ENCODE measurements at places on chromosomes 6 and 20.

- DNase-seq: no peak
These were observed 609 bp downstream of the OGFRL1 start for GRCh38 chr6:71289039-71289801.

DNA sequence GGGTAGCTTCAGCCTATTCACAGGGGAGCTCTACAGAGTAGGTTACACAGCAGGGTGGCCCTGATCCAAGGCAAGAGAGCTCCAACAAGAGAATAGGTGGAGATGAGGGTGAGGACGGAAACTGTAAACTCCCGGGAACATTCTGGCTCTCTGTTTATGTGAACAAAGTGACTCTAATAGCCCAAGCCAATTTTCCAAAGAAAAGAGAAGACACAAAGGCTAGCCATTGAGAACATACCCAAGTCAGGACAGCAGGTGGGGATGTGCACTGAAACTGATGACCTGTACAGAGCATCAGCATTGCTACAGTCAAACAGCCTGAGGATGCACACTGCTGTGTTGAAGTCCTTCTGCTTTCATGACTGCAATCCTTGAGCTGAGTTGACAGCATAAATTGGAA, 136.0 kb upstream of the TOP1 start:
- no peak for DNase-seq

GRCh38 chr6:30097902-30098768, 14.8 kb downstream of the TRIM31 start:
- DNase-seq: no peak

- DNase-seq: no peak
These were observed 217.5 kb upstream of the SUPT3H start for GRCh38 chr6:45595010-45595851.

DNA sequence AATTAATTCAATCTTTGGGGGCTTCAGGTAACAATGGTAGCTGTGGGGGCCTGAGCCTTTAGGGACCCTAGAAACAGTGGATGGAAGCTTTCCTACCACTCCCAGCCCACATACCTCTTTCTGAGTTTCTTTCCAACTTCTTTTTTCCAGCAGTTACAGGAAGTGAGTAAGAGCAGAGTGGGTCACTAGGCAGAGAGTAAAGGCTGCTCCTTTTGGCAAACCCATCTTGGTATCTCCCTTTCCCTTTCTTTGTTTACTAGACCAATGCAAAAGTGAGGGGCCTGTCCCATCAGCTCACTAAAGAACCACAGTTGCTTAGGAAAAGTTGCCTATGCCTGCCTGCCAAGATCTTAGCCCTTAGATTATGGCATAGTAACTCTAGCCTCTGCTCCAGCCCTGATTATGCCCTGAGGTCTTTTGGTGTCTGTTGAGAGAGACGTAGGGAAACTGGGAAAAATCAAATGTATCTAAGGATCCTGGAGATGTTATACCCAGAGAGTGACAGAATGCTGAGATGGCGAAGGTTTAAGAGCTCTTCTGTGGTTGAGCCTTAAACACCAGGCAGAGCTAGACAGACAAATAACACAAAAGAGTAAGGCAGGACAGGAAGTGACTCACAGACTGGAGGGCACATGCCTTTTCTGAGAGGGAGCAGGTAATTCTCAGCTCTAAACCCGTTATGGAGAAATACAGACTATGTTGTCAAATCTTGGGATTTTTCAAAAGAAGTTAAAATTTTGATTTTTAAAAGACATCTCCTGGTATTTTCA, 31.3 kb downstream of the TRMT6 start:
- DNase-seq: peak; percentile 15

DNA sequence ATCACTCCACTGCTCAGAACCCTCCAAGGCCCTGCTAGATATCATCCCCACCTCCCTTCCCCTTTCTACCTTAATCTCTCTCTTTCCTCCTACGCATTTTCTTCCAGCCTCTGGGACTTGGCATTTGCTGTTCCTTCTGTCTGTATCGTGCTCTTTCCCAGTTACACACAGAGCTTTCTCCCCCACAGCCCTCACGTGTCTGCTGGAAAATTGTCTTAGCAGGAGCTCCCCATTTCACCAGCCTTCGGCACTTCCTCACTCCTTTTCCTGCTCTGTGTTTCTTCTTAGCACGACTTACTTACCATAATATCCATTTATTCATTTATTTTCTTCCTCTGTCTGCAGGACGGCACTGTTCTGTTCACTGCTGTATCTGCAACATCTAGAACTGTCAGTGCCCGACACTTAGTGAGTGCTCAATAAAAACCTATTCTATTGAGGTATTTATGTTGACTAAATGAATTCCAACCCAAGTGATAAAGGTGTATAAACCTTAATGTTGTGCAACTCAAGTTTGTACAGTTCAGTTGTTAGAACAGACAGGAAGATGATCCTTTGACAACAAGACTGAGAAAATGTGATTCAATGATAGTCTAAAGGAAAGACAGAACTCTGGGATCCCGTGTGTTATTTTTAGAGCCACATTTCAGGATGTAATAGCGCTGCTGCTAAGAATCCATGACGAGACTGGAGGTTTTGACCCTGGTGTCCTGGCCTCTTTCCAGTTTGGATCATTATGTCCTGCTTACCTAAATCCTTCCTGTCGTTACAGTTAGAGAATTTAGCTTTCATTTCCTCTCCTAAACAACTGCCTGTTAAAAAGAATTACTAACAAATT, 170.1 kb upstream of the LAMP5 start:
- DNase-seq: peak; percentile 62

DNA sequence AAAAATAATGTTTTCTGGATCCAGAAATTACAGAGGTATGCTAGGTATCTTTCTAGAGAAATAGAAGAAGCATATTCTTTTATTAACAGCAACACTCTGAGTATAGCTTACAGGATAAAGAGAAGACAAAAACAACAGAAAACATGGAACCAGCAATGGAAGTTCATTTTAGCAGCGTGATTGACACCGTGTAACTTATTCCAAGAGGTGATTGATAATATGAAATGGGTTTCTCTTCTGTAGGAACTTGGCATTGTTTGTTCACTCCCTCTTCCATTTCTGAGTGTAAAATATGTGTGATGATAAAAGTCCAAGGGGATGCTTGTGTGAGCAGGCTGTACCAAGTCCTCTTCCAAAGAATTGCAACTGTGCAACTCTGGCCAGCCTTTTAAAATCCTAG, 303.0 kb downstream of the COL12A1 start:
- DNase-seq: no peak

DNA sequence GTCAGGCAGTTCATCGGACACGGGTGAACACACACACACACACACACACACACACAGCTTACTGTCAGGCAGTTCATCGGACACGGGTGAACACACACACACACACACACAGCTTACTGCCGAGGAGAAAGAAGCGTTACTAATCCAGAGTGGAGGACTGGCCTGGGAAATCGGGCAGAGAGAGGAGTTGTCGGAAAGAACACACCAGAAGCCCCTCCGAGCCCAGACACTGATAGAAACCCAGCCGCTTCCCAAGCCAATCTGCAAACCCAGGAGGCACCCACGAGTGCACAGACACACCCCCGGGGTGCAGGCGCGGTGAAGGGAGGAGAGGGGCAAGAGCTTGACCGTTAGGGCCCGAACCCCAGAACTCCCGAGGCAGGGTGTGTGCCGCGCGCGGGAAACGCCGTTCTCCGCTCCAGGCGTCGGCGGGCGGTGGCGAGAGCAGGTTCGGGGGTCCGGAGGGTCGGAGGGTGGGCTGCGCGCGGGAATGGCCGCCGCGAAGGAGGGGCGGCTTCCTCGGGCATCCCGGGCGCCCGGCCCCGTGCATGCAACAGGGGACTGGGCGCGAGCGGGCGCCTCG, 636 bp downstream of the ELOVL2 start:
- peak; percentile 25 for DNase-seq

DNA sequence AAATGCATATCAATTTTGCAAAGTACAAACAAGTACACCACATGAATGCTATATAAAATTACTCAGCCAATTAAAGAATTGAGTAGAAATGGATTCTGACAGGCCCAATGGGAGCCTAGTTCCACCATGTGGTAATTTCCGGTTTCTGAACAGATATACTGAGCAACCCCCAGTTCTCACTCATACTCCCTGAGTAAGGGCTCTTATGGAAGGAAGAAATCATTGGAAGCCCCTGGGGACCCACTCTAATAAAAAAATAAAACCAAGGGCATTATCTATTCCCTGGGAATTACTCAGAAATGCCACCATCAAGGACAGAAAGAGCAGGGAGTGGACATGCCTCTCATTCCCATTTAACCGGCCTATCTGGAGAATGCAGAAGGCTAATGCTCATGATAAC, 34.6 kb downstream of the STX7 start:
- no peak for DNase-seq

- DNase-seq: peak; percentile 25
These were observed 8.5 kb upstream of the PBOV1 start for GRCh38 chr6:138226700-138227315.

DNA sequence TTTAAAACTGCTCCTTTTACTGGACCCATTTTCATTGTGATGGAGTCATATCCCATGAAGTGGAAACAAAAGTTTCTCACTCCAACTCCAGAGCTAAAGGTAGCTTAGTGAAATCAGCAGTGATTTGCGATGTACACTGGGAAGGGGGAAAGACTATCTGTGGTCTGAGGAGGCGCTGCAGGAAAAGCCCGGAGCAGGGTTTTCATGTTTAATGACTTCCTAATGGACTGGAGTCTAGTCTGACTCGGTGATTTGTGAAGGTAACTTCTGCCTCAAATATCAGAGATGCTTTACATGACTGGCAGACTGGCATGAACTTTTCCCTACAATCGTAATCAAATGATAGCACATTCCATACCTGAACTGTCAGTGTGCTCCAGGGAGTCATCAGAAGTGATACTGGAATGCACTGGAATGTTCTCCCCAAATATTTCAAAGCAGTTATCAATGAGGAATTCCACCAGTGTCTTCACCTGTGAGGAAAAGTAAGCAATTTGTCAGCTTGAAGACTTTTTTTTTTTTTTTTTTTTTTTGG, 7.0 kb downstream of the TAGAP start:
- DNase-seq: no peak

- no peak for DNase-seq
These were observed 1.1 kb upstream of the PBOV1 start for GRCh38 chr6:138219398-138219797.

GRCh38 chr20:43536817-43537440, 21.9 kb upstream of the SGK2 start:
- no peak for DNase-seq

- DNase-seq: no peak
These were observed 179.7 kb downstream of the ADGRG6 start for GRCh38 chr6:142481466-142481865.

DNA sequence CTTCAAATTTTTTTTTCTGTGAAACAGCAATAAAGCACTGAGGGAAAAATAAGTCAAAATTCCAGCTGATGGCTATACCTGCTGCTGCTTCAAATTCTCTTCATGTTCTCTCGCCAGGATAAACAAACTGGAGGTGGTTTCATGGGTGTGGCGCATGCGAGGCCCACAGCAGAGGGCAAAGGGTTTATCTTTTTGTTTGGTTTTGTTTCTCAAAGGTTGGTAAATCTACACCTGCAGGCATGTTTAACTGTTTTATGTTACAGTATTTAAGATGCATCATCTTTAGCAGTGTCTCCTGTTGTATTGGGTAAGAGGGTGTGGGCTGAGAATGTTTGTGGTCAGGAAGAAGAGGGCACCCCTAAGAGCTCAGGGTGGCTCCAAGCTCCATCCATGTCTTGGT, 342.2 kb downstream of the CDH26 start:
- DNase-seq: no peak

DNA sequence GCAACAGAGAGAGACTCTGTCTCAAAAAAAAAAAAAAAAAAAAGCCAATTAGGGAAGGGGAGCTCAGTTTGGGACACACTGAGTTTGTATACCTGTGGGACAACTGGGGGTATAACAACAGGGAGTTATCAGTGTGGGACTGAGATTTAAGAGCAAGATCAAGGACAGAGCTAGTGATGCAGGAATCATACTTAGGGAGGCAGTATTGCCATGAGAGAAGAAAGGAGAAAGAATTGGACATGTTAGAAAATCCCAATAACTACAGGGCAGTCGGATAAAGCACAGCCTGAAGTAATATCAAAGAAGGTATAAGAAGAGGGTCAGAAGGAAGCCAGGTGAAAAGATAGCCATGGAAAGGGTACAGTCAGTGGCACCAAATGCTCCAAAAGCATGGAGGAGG, 121.2 kb downstream of the PTPRT start:
- DNase-seq: no peak

DNA sequence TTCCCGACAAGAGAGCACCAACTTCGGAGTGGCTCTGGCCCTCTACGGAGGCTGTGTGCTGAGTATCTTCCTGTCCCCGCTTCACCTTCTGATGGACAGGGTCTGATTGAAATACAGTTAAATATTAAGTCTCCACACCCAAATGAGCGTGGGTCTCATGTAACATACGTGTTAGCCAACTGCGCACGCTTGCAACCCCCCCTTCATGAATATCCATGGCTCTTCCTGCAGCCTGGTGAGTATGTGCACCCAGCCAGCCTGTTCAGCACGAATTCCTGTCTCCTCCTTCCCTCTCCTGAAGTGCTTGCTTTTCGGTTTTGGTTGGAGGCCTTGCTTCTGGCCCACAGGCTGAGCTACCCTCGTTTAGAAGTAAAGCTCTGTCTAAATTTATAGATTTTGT, 102.9 kb upstream of the FRMD1 start:
- no peak for DNase-seq

- no peak for DNase-seq
These were observed 31.6 kb upstream of the SNX9 start for GRCh38 chr6:157791450-157791849.

GRCh38 chr6:170283212-170284081, 7.4 kb downstream of the DLL1 start:
- DNase-seq: no peak

DNA sequence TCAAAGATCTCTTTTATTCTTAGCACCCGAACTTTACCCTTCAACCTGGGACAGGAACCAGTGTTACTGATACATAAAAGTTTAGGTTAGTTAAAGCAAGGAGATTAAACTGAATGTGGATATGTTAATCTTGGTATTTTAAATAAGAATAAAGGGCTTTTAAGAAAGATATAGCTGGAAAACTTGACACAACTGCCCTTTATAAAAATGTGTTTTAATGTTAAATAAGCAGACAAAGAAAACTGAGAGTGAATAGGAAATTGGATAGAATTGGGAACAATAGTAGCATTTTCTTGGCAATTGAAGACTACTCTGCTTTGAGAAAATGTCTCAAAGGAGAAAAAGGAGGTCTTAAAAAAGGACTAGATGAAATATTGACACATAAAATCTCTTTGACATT, 45.9 kb upstream of the CRISP1 start:
- DNase-seq: no peak

GRCh38 chr20:49288784-49289696, 11.2 kb upstream of the ZNFX1 start:
- no peak for DNase-seq

DNA sequence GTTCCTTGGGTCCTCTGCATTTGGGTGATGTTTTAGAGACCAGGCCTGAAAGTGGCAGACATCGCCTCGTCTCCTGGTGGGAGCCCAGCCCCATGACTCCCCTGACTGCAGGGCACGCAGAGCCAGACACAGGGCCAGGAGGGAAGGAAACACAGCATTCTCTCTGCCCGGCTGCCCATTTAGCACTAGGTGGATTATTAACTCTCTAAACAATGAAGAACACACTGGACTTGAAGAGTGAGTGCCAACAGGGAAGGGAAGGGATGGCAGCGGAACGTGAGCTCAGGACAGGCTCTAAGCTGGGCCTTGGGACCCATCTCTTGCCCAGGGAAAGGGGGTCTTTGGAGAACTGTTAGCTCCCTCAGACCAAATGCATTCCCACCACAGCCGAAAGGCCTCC, 80.4 kb downstream of the TBXT start:
- no peak for DNase-seq

GRCh38 chr6:84576029-84576428, 188.4 kb downstream of the TBX18 start:
- no peak for DNase-seq

All from fibroblast of skin of abdomen (primary cell).